Fibroblast of upper back skin (primary cell): ENCODE measurements at places on chromosomes 4 and X.

- no peak for DNase-seq
Observed at GRCh38 chr4:23484689-23485088, 405.2 kb downstream of the PPARGC1A start.

- DNase-seq = no peak
Observed at GRCh38 chr4:12447451-12447850, 1018.8 kb upstream of the HS3ST1 start.

- DNase-seq = peak; percentile 46
Observed at GRCh38 chrX:23756165-23756564, 13.1 kb upstream of the ACOT9 start.

DNA sequence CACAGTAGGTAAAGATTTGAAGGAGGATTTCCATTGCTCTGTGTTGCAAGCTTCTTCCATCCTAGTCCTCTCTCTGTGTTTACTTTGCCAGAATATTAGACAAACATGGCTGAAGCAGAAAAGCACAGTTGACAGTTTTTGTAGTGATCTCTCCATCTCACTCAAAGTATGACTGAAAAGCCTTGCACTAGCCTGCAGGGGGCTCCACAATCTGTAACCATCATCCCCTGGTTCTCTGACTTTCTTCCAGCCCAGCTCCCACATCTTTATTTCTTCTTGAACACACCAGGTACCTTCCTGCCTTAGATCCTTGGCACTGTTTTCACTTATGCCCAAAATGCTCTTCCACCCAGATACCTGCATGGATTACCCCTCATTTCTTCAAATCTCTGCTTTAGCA is 34.1 kb upstream of the HHIP start:
- peak; percentile 1 for DNase-seq

- peak; percentile 61 for DNase-seq
Observed at GRCh38 chr4:92101737-92102172, 202.0 kb upstream of the GRID2 start.

DNA sequence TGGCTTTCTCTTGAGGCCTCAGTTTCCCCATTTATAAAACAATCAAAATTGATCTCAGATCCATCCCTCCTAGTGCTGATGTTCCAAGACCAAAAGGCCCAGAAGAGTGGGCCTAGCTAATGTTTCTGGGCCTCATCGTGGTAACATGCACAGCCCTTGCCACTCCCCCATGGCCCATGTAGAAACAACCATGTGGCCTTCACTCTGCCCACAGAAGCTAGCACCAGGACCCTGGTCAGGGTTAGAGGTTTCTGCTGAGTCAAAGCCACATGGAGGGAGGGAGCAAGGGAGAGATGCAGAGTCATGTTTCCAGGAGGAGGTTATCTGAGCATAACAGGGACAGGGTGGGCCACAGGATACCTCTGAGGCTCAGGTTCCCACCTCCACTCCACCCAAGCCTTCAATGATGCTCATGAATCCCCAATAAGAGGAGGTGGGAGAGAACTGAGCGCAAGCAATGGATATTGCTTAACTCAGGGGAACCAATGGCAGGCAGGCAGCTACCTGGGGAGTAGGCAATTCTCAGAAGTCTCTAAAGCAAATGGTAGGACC is 16.9 kb downstream of the OTUD5 start:
- no peak for DNase-seq

- peak; percentile 38 for DNase-seq
Observed at GRCh38 chr4:41693629-41694028, 54.9 kb downstream of the PHOX2B start.

DNA sequence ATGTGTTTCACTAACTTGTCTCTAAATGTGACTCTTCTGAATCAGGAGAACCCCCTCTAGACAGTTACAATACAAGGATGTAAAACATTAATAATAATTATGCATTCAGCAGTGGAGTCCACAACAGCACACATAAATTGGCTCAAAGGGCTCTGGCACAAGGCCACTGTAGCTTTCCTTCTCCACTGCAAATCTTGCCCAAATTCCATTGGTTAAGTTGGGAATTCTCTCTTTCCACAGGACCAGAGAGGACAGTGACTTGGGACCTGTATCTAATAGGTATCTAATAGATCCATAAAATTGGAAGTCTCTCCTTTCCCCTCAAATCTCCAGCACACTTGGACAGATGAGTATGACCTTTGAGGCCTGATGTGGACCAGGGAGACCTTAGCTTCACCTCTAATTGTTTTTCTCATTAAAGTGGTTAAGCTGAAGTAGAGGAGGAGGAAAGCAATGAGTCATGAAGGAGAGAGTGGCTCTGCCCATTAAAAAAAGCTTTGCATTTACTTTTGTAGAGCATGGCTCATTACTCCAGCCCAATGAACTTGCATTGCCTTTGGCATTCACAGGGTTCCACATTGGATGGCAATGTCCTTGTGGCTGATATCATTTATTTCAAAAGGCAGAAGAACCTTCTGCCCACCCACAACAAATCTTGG is 72.3 kb upstream of the SH3RF1 start:
- DNase-seq = peak; percentile 21

DNA sequence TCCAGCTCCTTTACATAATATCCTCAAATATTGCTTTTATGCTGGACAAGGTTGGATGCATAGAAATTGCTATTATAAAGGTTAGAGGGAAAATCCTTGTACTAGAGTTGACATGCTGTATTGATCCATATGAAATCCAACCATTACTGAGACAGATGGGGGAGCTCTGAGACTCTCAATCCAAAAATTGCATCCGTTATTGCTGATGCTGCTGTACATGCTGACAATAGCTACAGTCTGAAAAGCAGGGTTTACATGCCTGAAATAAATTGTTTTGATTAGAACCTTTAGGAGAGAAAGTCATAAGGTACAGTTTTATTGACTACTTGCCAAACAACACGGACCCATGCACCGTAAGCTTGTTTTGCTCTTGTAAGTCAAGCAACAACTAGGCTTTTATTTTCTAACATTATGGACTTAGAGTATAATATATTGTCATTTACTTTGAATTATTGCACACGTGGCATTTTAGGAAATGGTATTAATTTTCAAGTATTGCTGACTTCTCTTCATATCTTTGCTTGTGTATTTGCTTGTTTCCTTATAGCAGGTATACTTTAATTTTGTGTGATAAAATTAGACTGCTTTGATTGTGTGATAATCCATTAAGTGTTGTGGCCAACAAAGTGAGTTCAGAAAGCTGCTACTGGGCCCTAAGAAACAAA is 1365.2 kb downstream of the STIM2 start:
- DNase-seq = peak; percentile 67

- DNase-seq = no peak
Observed at GRCh38 chr4:152992027-152992426, 55.9 kb downstream of the FHDC1 start.

GRCh38 chrX:4905576-4905975 is 1192.1 kb upstream of the PRKX start:
- DNase-seq = no peak

- no peak for DNase-seq
Observed at GRCh38 chrX:120536061-120536460, 24.7 kb downstream of the CUL4B start.

- no peak for DNase-seq
Observed at GRCh38 chrX:137479386-137479785, 86.5 kb upstream of the ZIC3 start.

GRCh38 chrX:3532581-3533085 is 180.8 kb downstream of the PRKX start:
- DNase-seq = no peak

DNA sequence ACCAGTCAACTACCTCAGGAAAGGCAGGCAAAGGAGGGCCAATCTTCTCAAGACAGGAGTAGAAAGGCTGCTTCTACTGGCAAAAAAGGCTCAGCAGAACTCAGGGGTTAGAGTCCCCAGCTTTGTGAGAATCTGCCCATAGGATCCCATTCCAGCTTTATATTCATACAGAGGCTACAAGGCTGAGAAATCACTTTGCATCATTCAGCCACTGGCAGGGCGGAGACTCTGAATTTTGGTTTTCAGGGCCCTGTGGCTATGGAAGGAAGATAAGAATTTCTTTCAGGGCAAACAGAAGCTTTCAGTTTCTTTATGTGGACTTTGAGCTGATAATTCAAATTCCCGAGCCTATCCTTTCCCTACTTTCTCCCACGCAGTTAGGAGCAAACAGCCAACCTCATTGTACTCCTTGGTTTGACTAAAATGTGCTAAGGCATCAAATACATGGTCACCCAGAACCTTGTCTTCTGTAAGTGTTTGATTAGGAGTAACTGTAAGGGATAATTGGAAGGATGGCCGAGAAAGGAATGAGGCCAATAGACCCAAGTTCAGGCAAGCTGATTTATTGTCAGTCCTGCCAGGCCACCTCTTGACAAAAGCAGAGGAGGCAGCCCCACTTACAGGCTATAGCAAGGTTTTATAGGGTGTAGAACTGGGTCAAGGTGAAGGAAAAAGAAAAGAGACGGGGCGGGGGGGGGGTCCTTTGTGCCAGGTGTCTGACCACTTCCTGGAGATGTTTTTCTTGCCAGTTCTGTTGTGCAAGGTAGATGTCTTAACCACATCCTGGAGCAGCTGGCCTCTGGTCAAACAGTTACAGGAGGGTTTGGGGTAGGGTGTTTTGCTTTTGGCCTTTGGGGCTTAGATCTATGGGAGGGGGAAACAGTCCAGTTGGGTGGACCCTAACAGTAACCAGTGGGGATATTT is 165.3 kb upstream of the PPP1R2C start:
- DNase-seq = no peak

DNA sequence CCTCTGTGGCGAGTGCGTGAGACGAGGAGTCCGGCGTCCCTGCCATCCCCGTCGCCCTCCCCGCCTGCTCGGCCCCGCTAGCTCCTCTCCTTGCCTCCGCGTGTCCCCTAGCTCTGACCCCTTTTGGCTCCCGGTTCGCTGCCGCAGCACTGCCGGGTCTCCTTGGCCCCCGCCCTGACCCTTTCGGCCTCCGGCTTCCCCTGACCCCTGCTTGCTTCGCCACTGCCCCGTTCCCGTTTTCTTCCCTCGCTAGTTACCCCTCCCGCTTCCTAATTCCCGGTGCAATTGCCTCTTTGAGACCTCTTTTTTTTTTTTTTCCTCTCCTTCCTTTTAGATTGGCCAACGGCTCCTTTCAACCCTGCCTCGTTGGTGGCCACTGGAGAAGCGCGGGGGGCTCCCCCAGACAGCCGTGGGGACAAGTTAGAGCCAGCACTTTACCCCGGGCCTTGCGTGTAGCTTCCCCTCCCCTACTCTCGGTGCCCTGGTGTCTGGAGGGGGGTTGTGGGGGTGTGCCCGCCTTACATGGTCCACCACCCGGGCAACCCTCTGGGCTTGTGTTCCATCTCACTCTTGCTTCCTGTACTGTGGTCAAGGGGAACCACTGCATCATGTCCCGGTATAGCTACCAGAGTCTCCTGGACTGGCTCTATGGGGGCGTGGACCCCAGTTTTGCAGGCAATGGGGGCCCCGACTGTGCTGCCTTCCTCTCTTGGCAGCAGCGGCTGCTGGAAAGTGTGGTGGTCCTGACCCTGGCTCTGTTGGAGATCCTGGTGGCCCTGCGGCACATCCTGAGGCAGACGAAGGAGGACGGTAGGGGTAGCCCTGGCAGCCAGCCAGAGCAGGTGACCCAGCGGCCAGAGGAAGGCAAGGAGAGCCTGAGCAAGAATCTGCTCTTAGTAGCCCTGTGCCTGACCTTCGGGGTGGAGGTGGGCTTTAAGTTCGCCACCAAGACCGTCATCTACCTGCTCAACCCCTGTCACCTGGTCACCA is 548 bp downstream of the TMEM164 start:
- DNase-seq = no peak

- DNase-seq = no peak
Observed at GRCh38 chr4:40473578-40474388, 138.7 kb downstream of the CHRNA9 start.

DNA sequence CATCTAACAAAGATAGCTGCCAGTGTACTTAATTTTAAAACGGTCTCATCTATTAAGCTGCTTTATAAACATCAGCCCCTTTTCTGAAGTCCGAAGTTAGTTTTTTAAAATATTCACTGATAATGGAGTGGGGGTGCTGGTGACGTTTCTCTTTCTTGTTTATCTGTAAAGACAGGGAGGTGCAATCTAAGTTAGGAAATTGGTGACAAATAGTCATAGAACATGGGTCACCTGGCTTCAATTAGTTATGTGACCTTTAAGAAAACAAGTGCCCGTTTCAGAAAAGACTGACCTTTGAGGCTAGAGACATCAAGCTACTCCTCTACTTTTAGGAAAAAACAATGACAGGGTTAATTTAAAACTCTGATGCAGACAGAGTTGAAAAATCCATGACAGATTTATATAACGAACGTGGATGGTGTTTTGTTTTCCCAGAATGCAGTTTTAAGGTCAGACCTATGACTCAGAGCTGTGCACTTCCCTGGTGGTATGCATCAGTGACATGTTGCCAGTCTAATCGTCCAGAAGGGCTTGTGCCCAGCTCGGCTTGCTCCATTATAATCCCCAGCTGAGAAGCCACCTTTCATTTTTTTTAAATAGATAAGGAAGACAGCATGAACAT is 38.2 kb downstream of the FHL1 start:
- DNase-seq = peak; percentile 27

- no peak for DNase-seq
Observed at GRCh38 chr4:55249476-55249875, 96.6 kb upstream of the SRD5A3 start.

DNA sequence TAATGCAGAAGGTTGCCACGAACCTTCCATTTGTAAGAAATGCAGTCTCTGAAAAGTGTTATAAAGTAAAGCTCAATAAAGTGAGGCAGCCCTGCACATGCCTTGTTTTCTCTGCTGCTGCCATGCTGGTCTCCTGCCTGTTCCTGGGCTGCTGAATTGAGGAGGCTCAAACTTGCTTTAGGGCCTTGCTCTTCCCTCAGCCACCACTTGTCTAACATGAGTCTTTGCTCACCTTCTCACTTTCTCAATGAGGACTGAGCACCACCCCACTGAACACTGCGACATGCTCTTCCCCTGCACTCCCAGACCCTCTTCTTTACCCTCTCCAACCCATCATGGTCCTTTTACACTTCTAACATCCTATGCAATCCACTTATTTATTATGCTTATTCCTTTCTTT is 25.2 kb upstream of the MFAP3L start:
- DNase-seq = no peak

DNA sequence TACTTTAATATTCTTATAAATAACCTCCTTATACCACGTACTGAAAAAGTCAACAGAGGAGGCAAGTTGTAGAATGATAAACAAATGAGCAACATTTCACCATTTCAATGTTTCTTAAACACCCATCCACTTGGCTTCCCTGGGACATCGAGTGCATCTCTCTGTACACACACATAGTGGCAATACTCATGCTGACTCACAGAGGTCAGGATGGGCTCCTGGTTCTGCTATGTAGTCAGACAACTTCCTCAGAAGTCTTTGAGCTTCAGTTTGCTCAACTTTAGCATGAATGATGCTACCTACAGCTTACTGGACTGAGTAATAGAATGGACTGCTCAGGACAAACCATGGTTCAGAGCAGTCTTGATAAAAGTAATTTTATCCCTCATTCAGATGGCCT is 56.9 kb downstream of the MAD2L1 start:
- DNase-seq = peak; percentile 26

- no peak for DNase-seq
Observed at GRCh38 chr4:27267339-27267969, 406.8 kb downstream of the STIM2 start.

GRCh38 chr4:60817609-60818008 is 382.5 kb upstream of the ADGRL3 start:
- no peak for DNase-seq
